Activated CD4-positive, CD25-positive, alpha-beta regulatory T cell treated with anti-CD3 and anti-CD28 coated beads, Interleukin-2, amount 50 U/mL, for 16 hours (primary cell): ENCODE measurements at places on chromosomes 4 and X.

GRCh38 chr4:20318909-20319277 lies 67.2 kb downstream of the SLIT2 start:
- no peak for DNase-seq

DNA sequence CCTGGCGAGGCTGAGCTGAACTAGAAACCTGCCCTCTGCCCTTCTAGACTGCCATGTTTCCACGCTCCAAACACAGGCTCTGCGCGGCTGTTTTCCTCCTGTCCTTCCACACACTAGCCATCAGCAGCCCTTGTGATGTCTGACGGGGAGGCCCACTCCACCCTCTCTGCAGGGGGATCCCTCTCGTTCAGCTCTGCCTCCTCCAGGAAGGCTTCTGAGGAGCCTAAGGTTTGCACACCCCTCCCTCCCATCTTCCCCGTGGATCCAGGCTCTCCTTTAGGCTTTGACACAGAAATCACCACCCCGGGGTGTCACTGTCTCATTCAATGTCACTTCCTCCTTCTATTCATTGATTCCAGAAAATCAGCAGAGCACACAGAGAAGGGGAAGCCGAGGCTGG lies 38.6 kb upstream of the CRMP1 start:
- no peak for DNase-seq

DNA sequence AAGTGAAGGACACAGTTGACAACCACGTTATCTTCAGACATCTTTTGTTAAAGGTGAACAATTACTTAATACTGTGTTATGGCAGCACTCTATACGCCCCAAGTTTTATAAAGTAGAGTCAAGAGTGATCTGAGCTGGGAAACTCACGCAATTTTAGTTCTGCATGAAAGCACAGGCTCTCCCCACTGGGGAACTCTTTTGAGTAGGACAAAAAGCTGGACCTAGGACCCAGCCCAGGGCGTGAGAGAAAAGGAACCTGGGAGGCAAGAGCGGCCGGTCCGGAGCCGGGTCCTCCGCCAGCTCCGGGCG lies 152.6 kb upstream of the SLC4A4 start:
- DNase-seq: no peak

DNA sequence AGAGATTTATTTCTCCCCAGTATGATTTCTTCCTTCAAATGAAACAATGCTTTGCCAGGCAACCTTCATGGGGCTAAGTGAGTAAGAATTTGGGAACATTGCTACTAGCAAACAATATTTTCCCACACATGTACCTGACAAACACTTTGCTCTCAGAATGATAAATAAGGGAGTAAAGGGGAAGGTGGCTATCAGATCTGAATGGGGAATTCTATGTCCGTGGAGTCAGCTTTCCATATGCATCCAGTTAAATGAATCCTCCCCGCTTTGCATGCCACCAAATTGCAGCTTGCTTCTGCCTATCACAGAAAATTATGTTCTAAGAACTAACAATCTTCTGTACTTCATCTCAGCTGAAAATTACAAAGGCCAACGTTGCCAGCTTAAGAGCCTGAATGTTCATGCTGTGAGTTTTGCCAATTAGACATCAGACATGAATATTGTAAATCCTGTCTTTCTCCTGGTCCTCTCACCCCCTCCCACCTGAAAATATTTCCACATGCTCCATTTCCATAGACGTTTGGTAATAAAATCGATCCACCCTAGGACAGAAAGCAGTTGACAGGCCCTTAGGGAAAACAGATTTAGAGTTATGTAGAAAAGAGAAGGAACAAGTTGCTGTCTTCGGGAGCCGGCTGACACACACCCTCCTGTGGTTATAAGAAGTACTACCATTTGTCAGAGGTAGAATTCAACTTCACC lies 6.3 kb downstream of the MEPE start:
- no peak for DNase-seq

DNA sequence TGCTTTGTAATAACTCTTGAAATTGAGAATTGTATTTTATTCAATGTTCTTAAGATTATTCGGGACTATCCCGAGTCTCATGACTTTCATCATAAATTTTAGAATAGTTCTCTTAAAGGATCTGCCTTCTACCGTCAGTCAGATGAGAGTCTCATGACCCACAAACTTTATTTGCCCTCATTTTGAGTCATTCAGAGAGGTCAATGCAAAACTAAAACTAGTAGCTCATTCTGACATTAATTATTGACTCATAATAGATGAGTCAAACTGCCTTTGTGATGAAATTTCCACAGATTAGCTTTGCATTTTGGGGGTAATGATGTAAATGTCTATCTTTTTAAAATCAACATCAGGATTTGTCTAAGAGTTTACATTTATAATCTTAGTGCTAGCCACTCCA lies 1527.3 kb downstream of the TECRL start:
- no peak for DNase-seq

GRCh38 chr4:134727696-134728095 lies 526.1 kb upstream of the PABPC4L start:
- DNase-seq: no peak

DNA sequence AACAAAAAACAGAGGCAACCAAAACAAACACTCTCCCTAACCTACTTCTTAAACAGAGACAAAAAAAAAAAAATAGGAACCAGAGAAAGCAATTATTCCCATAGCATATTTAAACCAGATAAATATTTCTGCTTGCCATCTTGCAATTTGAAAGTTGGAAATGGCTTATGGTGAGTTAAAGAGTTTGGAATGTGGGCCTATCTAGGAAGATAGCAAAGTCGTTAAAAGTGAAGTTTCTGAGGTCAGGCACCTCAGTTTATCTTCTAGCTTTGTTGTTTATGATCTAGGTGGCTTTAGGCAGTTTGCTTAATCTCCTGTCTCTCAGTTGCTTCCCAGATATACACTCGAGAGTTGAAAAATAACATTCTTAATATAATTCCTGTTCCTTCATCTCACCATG lies 284.2 kb downstream of the KCNIP4 start:
- no peak for DNase-seq

DNA sequence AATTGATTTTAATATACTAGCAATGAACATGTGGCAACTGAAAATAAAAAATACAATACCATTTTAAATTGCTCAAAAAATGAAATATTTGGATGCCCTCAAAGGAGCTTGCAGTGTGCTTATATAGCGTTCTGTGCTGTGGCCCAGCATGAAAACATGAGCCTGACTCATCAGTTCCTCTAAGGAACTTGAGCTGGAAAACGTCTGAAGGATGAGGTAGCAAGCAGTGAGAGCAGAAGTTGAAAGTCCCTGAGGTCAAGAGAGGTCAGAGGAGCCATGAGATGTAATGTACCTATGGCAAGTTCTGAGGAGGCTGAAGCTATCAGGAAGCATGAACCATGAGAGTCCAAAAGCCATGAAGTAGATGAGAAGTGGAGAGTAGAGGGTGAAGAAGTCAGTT lies 59.7 kb downstream of the HMGB3 start:
- no peak for DNase-seq

DNA sequence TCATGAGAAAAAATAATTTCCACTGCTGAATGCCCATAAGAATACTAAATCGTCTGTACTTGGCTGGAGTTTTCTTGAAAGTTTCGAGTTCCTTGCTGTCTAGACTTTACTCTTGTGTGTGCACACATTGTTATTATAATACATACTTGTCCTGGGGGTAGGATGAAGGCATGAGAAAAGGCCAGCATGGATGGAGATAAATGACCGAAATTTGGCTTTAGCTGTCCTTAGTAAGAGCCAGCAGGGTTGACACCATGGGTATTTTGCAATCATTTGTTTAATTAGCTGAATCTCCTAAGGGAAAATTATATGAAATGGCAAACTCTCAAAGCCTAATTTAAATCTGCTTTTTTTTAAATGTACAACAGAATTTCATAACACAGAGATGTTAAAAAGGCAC lies 641.6 kb downstream of the ADGRL3 start:
- DNase-seq: no peak

DNA sequence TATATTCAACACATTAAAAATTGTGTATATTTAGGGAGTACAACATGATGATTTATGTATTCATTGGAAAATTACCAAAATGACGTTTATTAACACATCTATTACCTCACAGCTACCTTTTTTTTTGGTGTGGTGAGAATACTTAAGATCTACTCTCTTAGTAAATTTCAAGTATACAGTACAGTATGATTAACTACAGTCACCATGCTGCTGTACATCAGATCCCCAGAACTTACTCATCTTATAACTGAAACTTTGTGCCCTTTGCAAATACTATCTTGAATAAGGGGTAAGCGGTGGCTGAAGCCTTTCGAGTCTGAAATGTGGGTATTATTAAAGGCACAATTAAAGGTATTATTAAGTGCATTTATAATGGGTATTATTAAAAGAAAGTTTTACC lies 976 bp downstream of the PHKA1 start:
- no peak for DNase-seq

DNA sequence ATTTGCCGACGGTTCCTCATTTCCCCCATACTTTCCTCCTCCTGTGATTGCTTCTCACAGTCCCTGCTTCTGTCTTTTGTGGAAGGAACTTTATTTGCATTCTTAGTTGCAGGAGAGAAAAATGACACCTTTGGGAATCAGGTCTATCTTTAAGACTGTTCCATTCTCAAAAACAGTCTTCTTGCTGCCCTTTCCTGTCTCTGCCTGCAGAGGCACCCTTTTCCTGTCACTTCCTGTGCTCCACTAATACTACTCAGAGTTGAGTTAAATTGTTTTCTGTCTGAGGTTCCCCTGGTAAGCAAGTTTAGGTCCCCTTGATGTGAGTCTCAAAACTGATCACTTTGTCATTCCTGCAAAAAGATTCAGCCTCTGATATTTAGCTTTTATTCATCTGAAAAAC lies 208.8 kb upstream of the CLNK start:
- DNase-seq: no peak

- DNase-seq: no peak
These were observed 62.1 kb upstream of the GRPR start for GRCh38 chrX:16061296-16061695.

- no peak for DNase-seq
These were observed 102.9 kb downstream of the TSPAN7 start for GRCh38 chrX:38664285-38664684.

- no peak for DNase-seq
These were observed 125.4 kb upstream of the CXorf66 start for GRCh38 chrX:140090800-140091124.

- DNase-seq: no peak
These were observed 68.2 kb downstream of the MAGEA10 start for GRCh38 chrX:152070144-152070543.

DNA sequence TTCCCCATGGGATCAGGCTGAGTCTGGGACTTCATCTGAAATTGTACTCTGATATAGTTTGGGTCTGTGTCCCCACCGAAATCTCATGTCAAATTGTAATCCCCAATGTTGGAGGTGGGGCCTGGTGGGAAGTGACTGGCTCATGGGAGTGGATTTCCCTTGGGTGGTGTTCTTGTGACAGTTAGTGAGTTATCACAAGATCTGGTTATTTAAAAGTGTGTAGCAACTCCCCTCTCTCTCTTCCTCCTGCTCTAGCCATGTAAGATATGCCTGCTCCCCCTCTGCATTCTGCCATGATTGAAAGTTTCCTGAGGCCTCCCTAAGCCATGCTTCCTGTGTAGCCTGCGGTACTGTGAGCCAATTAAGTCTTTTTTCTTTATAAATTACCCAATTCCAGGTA lies 61.0 kb downstream of the RASGEF1B start:
- DNase-seq: no peak

DNA sequence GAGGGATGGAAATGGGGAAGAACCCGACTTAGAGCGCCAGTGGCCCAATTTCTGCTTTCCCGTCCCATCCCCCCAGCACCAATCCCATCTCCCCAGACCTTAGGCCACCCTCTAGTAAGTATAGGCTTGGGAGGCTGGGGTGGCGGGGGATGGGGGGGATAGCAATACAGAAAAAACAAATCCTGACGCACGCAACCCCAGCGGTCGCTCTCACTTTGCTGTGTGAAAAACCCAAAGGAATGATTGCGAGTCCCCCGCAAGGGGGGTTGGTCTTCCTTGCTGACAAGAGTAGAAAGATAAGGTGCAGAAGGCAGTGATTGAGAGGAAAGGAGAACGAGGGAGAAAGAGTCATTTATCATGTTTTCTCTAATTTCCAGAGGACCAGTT lies 863 bp downstream of the CPE start:
- no peak for DNase-seq

GRCh38 chr4:13548059-13548983 lies 4.0 kb upstream of the NKX3-2 start:
- no peak for DNase-seq

DNA sequence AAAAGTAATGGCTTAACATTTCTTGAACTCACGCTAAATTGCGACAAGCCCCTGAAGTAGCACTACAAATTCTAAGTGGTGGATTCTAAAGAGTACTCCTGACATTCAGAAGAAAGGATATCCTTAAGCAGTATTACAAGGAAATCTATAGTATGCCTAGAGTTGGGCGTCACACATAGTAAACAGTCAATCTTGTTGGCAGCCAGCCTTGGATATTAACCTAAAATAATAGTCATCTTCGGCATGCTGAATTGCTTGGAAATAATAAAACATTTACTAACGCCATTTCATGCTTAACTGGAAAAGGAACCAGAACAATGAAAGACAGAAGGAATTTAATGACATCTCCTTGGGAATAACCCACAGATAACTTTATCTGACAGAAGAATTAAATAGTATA lies 18.6 kb downstream of the ATP8A1 start:
- no peak for DNase-seq

- DNase-seq: no peak
These were observed 151.4 kb downstream of the BANK1 start for GRCh38 chr4:101941816-101942358.

DNA sequence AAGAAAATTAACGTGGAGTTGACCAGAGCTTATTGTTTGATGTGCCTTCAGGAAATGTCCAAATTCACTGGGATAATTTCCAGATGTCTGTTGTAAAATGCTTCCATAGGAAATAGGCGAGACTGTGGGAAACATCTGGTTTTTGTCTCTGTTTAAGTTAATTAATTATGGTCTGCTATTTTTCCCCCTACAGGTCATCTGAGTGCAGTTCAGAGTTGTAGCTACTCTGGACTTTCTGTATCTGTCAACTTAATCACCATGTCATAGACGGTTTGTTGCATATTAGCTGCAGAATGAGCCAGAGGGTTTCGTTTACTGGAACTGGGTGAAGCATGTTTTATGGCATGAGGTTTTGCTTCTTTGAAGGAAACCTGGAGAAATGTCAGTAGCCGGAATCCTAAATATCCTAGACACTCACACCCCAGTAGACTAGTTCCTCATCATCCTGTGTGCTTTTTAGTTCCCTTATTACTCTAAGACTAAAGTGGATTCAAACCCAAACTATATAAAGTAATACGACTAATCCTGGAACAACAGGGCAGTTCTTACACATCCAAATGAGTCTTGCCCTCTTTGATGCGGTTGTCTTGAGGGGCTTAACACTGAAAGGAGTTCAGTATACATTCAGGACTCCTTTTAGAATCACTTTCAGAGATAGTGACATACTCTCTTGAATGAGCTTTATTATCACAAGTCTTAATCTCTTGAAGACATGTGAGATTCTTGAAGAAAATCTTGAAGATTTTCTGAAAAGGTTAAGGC lies 62.5 kb downstream of the PPEF1 start:
- DNase-seq: no peak

DNA sequence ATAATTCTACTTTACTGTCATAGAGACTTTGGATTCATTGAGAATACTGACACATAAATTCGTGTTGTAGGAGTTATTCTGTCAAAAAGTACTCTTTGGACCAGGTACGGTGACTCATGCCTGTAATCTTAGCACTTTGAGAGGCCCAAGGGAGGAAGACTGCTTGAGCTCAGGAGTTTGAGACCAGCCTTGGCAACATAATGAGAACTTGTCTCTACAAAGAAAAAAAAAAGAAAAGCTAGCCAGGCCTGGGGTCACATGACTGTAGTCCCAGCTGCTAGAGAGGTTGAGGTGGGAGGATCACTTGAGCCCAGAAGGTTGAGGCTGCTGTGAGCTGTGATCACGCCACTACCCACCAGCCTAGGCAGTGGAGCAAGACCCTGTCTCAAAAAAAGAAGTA lies 54.9 kb downstream of the WDR19 start:
- no peak for DNase-seq
